Activated CD4-positive, alpha-beta T cell treated with anti-CD3 and anti-CD28 coated beads, Interleukin-2, amount 50 U/mL, for 4 hours (primary cell): ENCODE measurements at places on chromosomes 6 and 20.

GRCh38 chr6:38054527-38055202 is 235.1 kb downstream of the ZFAND3 start:
- no peak for DNase-seq

DNA sequence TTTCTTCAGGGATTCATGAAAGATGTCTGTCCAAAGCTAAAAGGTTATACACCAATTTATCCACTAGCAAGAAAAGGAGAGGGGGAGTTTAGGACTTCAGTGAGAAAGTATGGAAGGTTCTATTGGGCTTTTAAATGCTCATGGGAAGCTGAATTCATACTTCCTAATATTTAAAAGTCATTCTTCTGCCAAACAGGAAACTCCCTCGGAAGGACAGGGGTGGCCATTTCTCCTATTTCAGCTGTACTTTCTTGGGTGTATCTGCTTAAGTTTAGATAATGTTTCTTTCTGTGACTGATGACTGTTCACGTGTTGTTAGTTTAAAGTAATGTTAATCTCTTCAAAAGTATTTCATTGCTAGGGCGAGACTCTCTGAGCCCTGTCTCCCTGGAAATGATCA is 80.5 kb upstream of the IFNGR1 start:
- DNase-seq: no peak

DNA sequence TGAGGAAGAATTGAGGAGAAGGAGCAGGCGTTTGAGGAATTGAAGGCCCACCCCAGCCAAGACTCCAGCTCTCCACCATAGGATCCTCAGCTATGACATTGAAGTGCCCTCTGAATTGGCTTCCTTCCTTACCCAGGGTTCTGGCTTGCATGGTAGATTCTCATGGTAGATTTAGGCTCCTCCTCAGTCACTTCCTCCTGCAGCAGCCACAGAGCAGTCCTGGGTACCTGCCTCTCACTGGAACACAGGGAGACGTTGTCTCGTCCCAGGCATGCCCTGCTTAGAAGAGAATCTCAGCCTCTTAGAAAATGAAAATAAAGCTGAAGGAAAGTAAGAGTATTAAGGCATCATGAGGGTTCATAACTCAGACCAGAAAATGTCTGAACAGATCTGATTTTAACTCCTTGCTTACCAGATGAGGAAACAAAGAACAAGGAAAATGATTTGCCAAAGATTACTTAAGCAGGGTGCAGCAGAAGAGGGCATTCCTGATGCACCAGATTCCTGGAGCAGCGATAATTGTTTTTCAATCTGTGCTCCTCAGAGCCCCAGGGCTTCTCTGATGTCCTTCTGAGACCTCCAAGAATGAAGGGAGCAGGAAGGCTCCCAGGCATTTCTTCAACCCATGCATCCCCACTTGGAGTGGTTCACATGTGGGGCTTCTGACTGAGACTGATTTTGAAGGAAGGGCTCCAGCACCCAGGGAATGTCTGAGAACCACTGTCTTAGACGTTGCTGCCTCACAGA is 219.8 kb downstream of the HIVEP2 start:
- DNase-seq: no peak

- no peak for DNase-seq
Observed at GRCh38 chr6:134389658-134390057, 71.7 kb upstream of the SGK1 start.

- DNase-seq: no peak
Observed at GRCh38 chr6:56949265-56949664, 5.6 kb upstream of the BEND6 start.

DNA sequence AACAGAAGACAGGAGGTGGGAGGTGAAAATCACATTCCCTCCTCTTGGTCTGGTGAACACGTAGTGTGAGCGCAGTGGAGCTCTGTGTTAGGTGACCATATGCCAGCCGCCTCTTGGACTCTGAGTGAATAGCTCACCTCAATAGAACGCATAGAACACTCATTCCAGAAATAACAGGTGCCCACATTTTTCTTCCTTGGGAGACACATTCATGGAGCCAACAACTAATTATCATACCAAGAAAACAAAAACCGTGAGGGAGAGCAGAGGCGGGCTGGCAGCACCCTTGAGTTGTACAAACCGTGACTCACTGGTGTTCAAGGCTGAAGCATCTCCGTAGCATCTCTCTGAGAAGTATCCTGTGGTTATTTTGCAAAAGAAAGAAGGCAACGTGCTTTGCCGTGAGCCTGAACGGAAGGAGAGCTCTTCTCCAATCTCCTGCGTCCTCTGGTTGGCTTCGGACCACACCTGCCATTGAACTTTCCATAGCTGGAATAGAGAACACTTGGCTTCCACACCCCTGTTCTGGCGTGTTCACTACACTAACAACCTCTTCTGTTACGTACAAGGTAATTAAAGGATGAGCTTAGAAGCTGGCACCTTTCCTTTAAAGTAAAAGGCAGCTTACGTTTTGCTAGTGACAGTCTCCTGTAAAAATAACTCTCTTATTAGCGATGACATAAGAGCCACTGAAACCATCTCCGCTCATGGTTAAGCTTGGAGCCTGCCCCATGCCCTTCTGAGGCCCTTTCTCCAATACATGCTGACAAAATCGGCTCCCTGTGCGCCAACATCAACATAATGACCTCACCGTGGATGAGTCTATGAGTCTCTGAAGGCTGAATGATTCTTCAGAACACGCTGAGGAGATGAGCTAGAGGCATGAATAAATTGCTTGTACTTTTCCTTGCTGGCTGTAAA is 30.2 kb upstream of the SGK1 start:
- DNase-seq: no peak

DNA sequence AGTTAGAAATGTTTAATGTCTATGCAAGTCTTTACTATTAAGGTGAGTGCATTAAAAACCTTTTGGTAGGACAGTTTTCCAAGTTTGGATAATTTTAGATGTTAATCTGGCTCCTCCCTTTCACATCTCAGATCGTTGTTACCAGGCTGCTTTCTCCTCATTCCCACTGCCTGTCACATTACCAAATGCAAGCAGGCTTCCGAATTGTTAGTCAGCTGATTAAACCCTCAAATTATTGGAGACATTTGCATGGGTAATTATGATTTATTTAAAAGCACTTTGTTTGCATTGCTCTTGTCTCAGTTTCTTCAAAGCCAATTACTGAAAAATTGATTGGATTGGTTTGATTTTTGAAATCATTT is 816.5 kb downstream of the KIF16B start:
- DNase-seq: no peak

- DNase-seq: no peak
Observed at GRCh38 chr20:49287555-49288249, 9.8 kb upstream of the ZNFX1 start.

DNA sequence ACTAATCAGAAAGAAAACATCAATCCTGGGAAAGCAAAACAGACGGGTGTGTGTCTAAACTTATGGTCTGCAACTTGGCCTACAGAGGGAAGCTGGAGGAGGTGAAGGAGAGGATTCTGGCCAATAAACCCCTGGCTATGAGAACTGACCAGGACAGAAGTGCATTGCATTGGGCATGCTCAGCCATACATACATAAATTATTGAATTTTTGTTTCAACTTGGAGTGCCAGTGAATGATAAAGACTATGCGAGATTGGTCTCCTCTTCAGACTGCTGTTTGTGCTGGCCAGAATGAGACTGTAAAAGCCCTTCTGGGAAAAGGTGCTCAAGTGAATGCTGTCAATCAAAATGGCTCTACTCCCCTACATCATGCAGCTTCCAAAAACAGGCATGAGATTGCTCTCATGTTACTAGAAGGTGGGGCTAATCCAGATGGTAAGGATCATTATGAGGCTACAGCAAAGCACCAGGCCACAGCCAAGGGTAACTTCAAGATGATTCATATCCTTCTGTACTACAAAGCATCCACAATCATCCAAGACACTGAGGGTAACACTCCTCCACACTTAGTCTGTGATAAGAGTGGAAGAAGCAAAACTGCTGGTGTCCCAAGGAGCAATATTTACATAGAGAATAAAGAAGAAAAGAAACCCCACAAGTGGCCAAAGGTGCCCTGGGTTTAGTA is 17.4 kb downstream of the ADNP start:
- DNase-seq: no peak

GRCh38 chr6:53011979-53012378 is 16.9 kb upstream of the GSTA4 start:
- no peak for DNase-seq
